NCI-H2107 (cell line): ENCODE measurements at places on chromosomes 3 and 15.

GRCh38 chr3:188923671-188924070, 248.1 kb upstream of the TPRG1 start:
- no peak for DNase-seq

DNA sequence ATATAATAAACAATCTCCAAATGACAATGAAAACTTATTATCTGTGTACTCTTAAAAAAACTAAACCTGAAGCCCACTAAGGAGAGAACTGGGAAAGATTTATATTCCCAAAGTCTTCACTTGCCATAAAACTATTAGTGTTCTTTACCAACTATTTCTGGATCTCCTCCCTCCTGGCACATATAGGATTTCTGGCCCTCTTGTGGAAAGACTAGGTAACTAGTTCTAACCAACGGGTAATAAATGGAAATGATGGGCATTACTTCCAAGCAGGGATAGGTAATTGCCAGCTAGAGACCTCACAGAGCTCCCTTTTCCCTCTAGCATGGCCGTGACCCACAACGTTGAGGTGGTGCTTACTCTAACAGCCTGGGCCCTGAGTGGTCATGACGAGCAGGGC, 110.1 kb downstream of the DNAH12 start:
- no peak for DNase-seq

DNA sequence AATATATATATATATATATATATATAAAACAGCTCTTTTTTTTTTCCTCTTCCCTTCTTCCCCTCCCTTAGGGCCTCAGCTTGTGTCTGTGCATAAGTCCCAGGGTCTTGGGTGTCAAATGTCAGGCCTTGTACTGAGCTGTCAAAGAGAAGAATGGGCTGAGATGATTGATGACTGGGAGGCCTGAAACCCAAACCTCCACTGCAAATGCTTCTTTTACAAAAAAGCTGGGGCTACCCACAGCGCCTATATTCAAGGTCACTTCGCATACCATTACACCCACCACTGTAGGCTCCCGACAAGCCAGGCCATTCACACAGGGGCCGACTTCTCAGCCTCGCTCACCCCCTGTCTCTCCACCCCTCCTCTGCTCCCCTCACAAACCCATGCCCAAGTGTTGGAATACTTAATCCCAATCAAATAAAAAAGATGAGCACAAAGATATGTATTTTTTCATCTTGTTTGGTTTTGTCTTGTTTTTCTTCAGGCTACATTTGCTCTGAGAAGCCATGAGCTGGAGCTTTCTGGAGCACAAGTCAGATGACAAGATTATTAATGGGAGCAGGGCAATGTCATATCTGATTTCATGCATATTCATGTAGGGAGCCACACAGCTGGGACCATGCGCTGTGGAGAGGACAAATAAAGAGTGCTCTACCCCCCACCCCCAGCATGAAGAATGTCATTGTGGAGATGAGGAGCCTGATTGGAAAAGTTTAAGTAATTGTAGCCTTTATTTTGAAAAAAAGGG, 614.4 kb upstream of the NR2F2 start:
- no peak for DNase-seq

DNA sequence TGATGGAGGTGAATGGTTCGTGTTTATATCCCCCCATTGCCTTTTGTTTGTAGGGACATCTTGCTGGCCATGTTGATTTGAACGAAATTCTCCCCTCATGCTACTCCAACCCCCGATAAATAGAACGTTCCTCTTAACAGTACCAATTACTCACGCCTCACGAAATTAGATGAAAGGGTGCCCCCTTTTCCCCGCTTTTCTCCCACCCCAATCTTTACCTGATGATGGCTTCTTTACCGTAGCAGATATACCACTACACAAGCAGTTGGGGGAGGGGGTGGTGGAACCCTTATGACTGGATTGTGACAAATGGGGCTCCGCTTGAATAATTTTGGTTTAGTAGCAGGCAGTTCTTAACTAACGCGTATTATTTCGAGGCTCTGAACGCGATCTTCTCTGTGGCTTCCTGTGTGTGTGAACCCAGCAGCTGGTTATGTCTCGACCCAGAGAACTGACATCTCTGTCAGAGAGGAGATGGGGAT, 1.1 kb downstream of the PIAS1 start:
- no peak for DNase-seq

DNA sequence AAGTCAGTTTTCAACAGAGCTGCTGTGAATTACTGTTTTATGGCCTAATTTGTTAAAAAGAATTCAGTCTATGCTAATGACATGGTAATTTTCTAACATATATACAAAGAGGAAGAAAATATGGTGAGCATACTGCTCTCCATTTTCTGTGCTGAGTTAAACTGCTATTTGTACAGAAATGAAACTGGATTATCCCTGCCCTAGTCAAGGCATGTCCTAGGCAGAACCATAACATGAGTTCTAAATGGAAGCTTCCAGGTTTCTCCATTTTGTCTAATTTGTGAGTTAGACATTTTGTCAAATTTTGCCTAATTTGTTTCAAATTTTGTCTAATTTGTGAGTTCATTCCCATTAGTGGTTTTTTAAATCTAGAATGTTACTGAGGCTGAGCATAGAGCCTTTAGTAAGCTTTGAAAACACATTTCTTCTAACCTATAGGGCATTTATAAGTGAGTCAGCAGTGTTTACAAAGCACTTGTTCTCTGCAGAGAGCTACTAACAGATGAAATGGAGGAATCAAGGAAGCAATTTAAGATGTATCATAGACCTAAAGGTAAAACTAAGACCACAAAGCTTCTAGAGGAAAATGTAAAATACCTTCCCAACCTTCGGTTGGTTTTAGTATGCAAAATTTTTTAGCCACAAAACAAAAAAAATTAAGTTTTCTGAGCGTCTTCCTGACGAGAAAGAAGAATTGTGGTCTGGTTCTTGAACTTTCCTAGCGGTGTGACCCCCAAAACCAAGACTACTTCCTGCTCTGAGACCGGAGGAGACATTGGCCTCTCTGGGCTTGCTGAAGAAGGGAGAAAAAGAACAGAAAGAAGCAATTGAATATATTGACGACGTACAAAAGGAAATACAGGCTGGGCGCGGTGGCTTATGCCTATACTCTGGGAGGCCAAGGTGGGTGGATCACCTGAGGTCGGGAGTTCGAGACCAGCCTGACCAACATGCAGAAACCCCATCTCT, 9.8 kb downstream of the P2RY14 start:
- DNase-seq: no peak

DNA sequence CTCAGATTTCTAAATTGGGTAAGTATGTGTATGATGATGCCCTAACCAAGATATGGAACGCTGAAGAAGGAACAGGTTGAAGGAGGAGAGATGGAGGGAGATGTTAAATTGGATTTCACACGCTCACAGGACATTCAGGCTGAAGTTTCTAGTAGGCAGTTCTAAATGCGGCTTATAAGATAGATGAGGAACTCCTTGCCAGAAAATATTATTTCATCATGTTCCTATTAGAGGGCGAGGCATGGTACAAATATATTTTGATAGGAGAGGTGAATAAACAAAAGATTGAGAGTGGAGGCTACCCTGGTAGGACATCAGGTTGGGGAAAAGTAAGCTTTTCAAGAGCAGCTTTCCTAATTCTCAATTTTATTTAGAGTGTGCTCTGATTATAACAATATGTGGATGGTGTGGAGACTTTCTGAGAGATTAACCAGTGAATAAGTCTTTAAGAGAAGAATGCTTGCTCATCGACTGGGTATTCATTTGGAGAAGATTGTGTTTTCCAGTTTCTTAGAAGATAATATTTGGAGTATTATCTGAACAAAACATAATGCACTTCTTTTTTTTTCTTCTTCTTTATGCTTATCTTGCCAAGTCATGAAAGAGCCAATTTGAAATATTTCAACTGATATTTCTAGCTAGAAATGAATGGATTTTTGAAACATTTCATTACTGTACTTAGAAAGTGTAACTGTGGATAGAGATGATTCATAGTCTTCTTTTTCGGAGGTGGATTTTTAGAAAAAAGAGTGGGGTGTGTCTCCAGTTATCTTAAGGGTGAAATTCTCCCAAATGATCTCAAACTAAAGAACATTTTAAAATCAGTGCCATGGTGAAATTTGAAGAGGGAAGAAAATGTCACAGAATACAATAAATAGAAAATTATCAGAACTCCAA, 88.5 kb downstream of the B3GALNT1 start:
- no peak for DNase-seq

GRCh38 chr3:143963946-143964345, 7.7 kb upstream of the DIPK2A start:
- DNase-seq: no peak

DNA sequence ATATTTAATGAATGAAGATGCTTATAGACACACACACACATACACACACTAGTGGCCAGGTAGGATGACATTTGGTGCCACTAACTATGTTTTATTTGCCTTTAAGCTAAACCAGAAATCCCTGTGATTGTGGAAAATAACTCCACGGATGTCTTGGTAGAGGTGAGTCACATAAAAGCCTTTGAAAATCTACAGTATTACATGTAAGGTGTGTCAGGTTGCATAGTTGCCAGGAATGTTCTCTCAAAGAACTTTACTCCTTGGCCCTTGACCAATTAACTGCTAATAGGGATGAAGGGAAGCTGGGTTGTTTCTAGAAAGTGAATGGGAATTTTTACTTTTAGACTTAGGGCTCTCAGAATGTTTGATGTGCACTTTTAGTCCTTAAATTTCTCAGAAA, 9.9 kb downstream of the ZBED2 start:
- no peak for DNase-seq

GRCh38 chr3:17009826-17010225, 125.1 kb downstream of the PLCL2 start:
- no peak for DNase-seq

DNA sequence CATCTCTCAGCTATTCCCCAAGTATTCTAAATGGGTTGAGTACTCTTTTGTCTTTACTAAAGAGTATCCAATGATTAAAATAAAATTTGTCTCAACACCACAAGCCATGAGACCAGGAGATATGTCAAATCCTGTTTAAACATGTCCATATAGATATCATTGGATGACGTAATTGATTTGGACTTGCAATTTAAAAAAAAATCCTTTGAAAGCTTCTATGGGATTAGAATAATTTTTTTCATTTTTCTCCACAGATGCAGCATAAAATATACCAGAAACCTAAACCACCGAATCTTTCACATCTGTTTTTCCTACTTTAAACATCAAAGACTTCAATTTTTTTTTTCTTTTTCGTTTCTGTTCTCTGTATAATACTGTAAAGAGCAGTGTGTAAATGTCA, 1022.3 kb downstream of the EPHA3 start:
- DNase-seq: no peak

- no peak for DNase-seq
These were observed 9.1 kb downstream of the HDC start for GRCh38 chr15:50256188-50257041.

- DNase-seq: no peak
These were observed 27.7 kb downstream of the GRIP2 start for GRCh38 chr3:14512281-14512941.

GRCh38 chr15:75565062-75565970, 13.8 kb downstream of the PTPN9 start:
- DNase-seq: no peak

DNA sequence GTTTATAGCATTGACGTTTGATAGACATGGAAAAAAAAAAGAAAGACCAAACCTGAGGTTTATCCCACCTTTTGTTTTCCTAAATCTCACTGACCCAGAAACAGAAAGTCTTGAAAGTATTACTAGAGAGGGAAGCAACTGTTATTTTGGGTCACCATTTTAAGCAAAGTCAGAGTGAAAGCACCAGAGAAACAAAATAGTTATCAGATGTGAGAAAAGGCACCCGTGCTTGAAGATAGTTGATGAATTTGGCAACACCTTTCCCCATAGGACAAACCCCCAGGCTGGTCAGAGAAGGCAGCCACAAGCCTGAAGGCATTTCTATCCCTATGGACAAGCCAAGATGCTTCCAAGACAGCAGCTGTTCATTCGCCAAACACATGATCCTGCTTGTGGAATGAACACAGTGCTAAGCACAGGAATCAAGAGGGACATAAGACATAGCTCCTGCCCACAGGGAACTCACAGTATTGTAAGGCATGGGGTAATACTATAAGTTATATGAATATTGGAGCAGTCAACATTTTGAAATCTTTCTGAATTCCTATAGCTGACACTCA, 170.9 kb downstream of the ERC2 start:
- DNase-seq: no peak

DNA sequence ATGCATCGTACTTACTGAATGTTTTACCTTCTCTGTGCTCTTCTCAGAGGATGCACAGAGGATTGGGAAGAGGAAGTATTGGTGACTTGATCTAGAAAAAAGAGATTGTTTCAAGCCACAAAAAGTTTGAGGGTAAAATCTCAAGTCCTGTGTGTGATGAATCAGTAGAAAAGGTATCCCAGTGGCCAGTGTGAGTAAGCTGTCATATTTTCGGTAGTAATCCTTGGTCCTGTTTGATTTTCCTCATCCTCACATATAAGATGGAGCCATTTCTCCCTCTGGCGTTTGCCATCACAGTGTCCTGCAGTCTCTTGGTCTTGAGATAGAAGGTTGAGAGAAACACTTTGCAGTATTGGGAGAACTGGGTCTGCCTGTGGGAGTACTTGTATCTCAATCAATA, 166.8 kb downstream of the LPP start:
- DNase-seq: no peak

DNA sequence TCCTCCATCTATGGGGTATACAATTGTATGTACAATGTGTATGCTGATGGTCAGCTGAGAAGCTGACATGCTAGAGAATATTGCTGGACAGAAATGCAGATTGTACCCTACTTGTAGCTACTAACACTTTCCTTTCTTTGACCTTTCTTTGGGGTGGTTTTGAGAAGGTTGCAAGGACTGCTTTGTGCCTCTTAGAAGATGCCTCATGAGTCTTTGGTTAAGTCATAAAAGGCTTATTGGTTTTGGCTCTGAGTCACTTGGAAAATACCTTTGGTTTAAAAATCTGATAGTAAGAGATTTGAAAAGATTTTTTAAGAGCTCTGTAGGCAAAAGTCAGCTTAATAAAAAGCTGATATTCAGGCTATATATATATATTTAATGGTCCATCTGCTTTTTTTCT, 71.5 kb downstream of the ZMAT3 start:
- no peak for DNase-seq

- DNase-seq: no peak
These were observed 91.9 kb upstream of the PRR23C start for GRCh38 chr3:139136469-139137202.

DNA sequence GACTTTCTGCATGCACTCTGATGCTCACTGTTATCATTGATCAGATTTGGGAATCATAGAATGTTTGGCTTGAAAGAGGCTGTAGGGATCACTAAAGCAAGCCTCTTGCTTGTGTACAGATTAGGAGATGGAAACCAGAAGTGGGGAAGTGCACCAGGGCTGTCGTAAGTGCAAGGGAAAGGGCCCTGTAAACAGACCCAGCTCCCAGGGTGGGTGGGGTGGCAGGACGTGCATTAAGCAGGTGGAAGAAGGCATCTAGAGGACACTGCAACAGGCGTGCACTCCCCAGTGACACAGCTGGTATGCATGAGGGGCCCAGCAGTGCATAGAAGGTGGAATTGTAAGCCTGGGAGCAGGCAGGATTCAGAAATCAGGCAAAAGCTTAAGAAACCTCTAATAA, 58.0 kb upstream of the SLC7A14 start:
- no peak for DNase-seq

- no peak for DNase-seq
These were observed 60.1 kb downstream of the MBNL1 start for GRCh38 chr3:152328841-152329240.

- no peak for DNase-seq
These were observed 142.2 kb downstream of the MEGF11 start for GRCh38 chr15:66111363-66111762.

- DNase-seq: no peak
These were observed 25.6 kb downstream of the SEC22C start for GRCh38 chr3:42556089-42556632.
